ENCODE measurements at places on chromosomes 6 and 20.

GRCh38 chr6:2410656-2411380 lies 165.4 kb upstream of the GMDS start:
- no peak for DNase-seq

DNA sequence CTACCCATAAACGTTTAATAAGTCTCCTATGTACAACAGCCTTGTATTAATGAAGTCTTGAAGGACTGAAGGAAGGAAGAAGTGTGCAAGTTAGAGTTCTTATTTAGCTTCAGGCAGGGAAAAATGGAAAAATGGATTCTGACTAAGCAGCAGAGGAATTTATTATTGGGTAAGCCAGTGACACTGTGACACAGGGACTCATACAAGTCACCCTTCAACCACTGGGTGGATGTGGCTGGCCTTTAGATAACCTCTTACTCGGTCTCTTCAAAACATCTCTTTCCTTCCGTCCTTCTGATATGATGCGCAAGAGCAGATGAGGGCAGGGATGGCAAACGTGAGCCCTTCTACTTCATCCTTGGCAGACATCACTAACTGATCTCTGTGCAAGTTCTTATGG lies 145.6 kb downstream of the DHX35 start:
- no peak for DNase-seq

GRCh38 chr20:19911810-19912382 lies 105.3 kb upstream of the NAA20 start:
- DNase-seq = no peak

DNA sequence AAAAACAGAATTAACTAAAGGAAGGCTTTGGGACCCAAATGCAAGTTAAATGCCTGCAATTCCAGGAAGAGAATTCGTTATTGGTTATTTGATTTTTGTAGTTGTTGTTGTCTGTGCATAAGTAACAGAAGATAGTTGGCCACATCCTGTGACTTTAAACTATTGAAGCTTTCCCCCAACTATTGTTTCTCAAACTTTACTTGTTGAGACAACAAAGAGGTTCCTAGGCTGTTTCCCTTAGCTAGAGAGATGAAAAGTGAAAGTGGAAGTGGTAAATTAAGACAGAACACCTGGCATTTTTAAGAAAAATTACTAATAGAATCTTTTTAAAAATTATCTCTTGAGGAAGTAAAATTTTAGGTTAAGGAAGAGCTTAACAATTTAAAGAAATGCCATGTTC lies 525.2 kb downstream of the PKHD1 start:
- no peak for DNase-seq

- no peak for DNase-seq
These were observed 350 bp downstream of the HELZ2 start for GRCh38 chr20:63573647-63574131.

DNA sequence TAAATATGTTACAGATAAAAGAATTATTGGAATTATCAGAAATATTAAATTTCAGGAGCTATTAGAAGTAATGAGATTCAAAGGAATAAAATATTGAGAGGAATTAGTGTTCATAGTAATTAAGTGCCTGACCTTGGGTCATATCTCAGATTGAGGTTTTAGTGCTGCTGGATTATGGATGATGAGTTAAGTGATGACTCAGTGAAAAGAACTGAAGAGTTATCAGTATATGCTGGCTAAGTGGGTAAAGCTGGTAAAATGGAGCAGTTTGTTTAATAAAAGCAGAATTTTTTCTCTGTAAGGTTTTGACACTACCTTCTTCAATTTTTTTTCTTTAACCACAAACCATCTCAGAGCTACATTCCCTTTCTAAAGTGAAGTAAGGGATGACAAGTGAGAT lies 206.7 kb downstream of the MANEA start:
- DNase-seq = no peak

DNA sequence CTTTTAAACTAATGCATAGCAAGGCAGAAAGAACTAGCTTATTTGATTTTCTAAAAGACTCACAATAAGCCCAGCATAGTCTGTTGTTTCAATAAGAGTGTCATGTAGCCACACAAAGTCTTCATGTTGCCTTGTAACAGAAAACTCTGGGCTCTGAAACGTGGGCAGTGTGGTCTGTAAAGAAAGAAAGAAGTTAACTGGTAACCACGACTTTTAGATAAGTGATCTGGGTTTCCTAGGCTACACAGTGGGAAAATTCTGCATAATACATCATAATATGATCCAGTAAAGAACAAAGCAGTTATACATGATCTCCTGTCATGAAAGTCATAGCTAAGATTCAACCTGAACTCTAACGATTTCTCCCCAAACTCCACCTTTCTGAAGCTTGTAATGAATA lies 13.3 kb downstream of the SNX5 start:
- no peak for DNase-seq

GRCh38 chr20:16708602-16709001 lies 21.2 kb upstream of the SNRPB2 start:
- no peak for DNase-seq

- no peak for DNase-seq
These were observed 148.7 kb upstream of the JARID2 start for GRCh38 chr6:15096894-15097837.

DNA sequence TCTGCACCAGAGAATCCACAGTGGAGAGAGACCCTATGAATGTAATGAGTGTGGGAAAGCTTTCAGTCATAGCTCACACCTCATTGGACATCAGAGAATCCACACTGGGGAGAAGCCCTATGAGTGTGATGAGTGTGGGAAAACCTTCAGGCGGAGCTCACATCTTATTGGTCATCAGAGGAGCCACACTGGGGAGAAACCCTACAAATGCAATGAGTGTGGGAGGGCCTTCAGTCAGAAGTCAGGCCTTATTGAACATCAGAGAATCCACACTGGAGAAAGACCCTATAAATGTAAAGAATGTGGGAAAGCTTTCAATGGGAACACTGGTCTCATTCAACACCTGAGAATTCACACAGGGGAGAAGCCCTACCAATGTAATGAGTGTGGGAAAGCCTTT lies 11.9 kb downstream of the ZKSCAN8 start:
- no peak for DNase-seq

DNA sequence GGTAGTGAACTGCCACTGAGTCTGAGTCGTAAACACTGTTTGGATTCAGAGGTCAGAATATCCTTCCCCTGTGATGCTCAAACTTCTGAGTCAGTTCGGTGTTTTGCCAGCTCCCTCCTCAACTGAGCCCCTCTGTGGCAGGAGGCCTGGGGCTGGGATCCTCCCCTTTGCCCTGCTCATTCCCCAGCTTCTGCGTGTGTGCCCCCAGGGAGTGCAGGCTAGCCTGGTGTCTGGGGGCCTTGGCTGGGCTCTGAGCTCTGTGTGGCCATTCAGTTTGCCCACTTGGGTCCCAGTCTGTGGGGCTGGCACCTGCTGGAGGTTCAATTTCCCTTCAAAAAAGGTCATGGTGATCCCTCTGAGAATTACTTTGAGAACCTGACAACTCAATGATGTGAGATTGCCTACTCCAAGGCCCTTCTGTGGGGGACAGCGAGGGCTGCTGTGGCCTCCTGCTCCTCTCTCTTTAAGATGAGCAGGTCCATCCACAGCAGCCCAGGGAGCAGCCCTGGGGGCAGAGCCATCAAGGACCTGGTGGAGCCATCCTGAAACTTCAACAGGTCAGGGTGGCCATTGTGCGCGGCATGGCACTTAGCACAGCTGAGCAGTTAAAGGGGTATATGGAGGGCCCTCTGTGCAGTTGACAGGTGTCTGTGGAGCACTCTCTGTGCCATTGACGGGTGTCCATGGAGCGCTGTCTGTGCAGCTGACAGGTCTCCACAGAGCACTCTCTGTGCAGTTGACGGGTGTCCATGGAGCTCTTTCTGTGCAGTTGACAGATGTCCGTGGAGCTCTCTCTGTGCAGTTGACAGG lies 147.2 kb downstream of the SYCP2 start:
- no peak for DNase-seq

DNA sequence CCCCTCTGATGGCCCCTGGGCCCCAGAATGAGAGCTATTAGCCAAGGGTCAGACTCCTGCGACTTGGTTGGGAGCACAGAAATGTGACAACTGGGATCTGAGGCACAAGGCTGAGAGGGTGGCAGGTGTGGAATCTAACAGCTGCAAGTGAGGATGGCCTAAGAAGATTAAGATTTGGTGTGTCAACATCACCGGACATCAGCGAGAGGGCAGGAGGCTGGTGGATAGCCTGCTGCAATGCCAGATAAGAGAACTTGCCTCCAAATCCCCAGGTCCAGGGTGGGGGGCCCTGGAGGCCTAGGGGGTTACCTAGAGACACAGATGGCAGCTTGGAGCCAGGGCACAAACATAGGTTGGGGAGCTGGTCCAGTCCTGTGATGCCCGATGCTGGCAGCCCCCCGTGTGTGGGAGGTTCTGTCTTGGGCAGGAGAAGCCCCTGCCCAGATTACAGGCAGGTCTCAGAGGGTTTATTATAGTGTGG lies 155.8 kb downstream of the GRM4 start:
- no peak for DNase-seq

DNA sequence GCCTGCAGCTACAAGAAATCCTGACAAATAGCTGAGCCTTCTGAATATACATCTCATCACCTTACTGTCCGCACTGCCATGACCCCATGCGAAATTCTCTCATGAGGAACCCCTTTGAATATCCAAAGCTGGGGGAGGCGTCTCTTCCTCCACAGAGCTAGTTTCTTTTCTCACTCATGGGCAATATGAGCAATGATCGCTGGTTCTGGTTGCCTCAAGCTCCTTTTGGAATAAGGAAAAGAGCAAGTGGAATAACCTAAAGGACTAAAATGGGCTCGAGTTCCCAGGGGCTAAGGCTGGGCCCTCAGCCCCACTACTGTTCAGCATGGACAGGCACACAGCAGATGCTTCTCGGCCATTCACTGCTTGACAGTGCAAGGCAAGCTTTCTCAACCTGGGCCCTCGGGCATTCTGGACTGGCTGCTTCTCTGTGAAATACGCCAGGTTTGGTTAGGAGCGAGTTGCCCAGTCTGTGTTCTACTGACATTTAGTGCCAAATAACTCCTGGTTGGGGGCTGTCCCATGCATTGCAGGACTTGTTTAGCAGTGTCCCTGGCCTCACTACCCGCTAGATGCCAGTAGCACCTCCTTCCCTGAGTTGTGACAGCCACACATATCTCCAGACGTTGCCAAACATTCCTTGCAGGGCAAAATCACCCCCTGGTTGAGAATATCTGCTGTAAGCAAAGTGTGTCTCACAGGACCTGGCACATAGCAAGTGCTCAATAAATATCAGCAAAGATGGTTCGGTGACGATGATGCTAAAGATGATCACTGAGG lies 156.8 kb downstream of the CEBPB start:
- no peak for DNase-seq

DNA sequence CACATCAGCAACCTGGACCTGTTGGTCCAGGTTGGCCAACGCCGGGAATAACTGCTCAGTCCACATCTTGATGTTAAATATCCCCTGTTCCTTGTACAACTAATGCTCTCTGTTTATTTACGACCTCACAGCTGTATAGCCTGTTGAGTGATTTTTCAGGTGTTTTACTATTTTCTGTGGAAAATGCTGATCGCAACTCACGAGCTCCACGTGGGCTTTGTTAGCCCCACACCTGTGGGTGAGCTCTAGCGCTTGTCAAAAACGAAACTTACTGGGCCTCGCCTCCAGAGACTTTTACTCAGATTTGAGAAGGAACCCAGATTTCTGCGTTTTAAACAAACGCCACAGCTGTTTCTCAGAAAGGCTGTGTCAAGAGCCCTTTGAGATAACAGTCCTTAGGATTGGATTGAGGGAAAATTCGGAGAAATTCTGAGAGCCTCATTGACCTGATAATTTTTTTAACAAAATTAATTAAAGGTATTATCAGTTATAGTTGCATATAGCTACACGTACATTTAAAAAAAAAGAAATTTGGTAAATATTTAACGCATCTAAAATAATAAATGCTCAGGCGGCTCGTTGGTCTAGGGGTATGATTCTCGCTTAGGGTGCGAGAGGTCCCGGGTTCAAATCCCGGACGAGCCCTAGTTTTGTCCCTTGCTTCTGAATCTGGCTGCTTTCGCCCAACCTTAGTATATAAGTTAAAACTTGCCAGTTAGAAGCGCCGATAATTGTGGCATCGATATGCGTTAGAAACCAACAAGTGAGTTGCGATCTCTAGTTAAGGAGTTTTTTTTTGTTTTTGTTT lies 16.7 kb downstream of the HMGN4 start:
- DNase-seq = no peak

DNA sequence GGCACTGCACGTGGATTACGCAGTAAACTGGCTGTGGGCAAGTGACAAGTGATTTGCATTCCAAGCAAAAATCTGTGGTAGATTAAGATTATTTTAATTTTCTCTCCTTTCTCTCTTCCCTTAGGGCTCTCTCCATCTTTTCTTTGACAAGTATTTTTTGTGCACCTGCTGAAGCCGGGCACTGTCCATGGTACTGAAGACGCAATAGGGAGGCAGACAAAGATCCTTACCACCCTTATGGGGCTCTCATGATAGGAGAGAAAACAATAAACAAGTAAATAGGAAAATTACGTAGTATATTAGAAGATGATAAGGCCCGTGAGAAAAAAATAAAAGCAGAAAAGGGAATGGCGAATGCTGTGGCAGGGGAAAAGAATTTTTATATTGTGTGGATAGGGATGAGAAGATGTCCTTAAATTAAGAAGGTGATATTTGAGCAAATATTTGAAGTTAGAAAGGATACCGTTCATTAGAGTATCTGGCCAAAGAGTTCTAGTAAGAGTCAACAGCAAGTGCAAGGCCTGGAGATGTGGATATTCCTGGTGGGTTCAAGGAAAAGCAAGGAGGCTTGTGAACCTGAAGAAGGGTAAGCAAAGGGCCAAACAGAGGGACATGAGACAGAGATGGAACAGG lies 146.0 kb downstream of the LAMP5 start:
- DNase-seq = no peak

DNA sequence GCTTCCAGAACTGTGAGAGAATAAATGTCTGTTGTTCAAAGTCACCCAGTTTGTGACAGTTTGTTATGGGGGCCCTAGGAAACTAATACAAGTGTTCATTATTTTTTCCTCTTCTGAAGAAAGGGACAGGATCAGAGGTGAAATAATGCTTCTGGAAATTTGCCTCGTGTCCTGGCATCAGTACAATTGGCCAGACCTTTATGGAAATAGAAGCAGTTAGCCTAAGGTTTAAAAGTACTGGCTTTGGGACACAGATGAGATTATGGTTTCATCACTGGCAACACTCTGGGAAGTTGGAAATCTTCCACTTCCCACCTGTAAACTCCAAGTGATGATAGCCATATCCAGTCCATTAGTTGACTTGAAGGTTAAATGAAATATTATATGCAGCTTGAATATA lies 88.7 kb downstream of the PLCB1 start:
- DNase-seq = no peak

GRCh38 chr20:17533396-17533795 lies 2.2 kb upstream of the BFSP1 start:
- no peak for DNase-seq

DNA sequence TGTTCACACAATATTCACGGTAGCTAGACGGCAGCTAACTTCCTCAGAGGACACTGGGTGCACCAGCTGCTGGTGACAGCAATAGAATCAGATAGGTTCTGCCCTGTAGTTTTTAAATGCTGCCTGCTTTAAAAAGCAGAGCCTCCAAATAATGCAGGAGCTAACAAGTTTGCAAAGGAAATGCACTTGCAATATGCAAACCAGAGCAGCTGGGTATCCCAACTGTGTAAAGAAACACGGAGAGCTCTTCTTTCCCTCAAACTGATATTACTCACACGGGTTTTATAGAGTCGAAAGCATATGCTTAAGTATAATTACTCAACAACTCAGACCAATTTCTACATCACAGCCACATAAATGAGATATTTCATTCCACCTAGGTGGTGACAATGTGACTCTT lies 432.7 kb downstream of the TFAP2A start:
- no peak for DNase-seq

Measured in cortex of kidney (tissue), 1 donor.